ENCODE measurements at places on chromosomes 3 and 15.

DNA sequence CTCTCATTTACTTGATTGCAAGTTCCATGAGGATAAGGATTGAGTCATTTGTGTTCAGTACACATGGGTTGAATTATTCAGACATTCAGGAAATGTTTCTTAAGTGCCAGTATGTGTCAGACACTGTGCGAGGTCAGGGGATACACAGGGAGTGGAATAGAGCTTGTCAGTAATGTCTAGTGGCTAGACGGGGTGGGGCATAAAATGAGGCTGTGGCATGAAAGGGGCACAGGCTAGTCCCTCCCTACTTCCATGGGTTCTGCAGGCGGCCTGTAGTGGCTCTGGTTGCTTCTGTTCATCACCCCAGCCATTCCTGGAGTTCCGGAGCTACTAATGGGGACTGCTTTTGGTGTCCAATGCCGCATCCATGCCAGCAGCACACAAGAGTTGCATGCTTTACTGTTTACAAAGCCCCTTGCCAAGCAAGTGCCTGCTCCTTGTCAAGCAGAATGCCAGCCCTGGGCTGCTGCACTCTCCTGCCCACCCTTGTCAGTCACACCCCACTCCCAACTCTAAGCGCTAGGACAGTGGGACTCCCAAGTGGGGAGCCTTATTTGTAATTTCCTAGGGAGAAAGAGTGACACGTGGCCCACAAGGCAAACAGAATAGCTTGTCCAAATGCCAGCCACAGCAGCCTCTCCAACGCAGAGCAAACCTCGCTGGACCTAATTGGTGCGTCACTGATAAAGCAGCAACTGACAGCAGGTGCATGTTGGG lies 70.8 kb downstream of the RAB11A start:
- H3K4me1 ChIP-seq = no peaks in the 10 kb centered on the region
- DNase-seq = no peak
- no peaks in the 10 kb centered on the region for H3K36me3 ChIP-seq
- H3K27me3 ChIP-seq = no peaks in the 10 kb centered on the region
- no peak overlapping the region for H3K4me3 ChIP-seq

- no peak for DNase-seq
- no peak overlapping the region for H3K4me3 ChIP-seq
- no peak overlapping the region for H3K27ac ChIP-seq
- H3K4me1 ChIP-seq = no peaks in the 10 kb centered on the region
Measured at GRCh38 chr3:150114273-150114672, 143.6 kb upstream of the PFN2 start.

DNA sequence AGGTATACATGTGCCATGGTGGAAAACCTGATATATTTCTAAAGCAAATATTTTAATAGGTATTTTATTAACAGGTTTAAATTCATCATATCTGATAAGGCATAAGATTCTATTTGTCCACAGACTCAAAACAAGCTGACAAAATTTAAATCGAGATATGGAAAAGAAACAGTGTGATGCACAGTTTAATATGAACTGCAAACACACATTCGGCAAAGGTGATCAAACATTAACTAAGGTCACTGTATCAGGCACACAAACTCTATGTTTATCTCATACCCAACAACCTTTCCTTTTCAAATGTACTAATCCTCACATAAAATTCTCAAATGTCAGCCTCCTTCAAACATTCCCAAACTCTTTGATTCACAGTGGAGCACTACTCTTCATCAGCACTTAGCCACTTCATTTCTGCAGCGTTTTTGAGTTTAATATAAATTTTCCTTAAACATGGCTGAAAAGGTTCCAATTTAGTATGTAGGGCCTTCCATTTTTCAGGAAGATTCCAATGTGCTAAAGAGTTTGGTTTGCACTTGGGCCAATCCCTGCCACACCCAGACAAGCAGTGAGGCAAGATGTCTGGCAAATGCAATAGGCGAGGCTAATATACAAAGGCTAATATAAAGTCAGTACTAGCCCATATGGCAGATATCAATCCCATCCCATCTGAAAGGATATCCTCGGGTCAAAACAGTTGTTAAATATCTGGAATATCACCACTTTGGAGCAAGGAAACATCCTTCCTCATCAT lies 84.6 kb downstream of the GBE1 start:
- H3K27ac ChIP-seq = no peak overlapping the region
- H3K36me3 ChIP-seq = no peaks in the 10 kb centered on the region
- H3K4me3 ChIP-seq = no peak overlapping the region

- DNase-seq = no peak
- no peak overlapping the region for H3K4me3 ChIP-seq
- H3K27ac ChIP-seq = no peak overlapping the region
- no peaks in the 10 kb centered on the region for H3K36me3 ChIP-seq
Measured at GRCh38 chr3:146403792-146404191, 65.6 kb downstream of the PLSCR2 start.

DNA sequence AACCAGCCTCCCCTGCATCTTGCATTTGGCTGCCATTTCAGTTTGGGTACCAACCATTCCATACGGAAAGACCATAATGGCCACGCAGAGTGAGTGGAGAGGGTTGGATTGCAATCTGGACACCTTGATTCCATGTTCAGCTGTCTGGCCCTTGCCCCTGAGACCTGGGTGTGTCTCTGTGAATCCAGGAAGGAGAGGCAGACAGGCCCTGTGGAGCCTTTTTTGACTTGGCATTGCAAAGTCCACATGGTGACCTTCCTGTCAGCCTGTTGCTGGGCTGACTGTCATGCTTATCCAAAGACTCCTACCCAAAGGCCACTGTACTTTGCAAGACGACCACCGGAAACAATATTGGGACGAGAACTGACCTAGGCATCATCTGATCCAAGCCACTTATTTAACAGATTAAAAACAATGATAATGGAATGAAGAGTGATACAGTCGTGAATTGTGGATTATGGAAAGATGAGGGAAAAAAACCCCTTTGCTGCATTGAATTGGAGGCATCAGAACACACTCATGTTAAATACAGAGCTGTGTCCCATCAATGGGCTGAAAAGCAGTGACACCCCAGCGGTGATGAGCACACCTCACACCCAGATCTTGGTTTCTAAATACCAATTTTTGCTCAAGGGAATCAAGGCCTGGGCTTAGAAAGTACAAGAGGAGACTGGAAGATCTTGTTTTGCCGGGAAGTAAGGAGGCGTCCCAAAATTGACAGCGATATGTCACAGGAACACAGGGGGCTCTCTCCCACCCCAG lies 86.0 kb downstream of the LRRK1 start:
- no peaks in the 10 kb centered on the region for H3K27me3 ChIP-seq
- peaks cover 5% of the 10 kb centered on the region for H3K4me1 ChIP-seq
- H3K27ac ChIP-seq = no peak overlapping the region
- H3K4me3 ChIP-seq = no peak overlapping the region
- no peak for DNase-seq

GRCh38 chr3:124768812-124769211 lies 38.6 kb downstream of the UMPS start:
- no peak overlapping the region for H3K27ac ChIP-seq
- no peak for DNase-seq
- peaks cover 27% of the 10 kb centered on the region for H3K36me3 ChIP-seq
- H3K27me3 ChIP-seq = no peaks in the 10 kb centered on the region
- H3K4me1 ChIP-seq = peaks cover 2% of the 10 kb centered on the region

DNA sequence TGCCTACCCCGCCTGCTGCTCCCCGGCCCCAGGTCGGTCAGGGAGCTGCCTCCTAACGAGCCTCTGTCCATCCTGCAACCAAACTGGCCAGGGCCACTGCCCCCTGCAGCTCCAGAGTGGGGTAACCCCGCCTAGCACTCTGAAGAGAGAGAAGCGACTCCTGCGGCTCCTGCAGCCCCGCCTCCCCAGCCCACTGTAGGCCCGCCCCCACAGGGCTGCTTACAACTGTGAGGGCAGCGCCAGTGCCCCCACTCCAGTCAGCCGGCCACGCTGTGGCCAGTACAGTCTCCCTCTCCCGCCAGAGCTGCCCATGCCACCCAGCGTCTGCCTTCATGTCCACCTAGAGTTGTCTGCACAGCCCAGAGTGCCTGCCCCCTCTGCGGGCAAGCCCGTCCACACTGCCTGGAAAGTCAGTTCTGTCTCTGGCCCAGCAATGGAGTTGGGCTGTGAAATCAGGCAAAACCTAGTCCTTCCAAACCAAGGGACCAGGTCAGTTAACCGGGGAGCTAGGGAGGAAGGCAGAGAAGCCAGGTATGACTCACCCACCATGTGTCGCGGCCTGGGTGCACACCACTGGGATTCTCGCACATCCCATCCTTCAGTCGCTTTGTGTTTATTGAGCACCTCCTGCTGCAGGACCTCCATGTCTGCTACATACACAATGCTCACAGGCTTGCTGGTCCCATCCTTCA lies 2.4 kb downstream of the UCN2 start:
- no peak overlapping the region for H3K4me3 ChIP-seq
- H3K36me3 ChIP-seq = no peaks in the 10 kb centered on the region
- H3K27ac ChIP-seq = no peak overlapping the region
- H3K27me3 ChIP-seq = no peaks in the 10 kb centered on the region
- peak; percentile 18 for DNase-seq

GRCh38 chr15:96838081-96838480 lies 507.6 kb downstream of the NR2F2 start:
- H3K27ac ChIP-seq = no peak overlapping the region
- no peaks in the 10 kb centered on the region for H3K36me3 ChIP-seq
- H3K4me3 ChIP-seq = no peak overlapping the region
- no peaks in the 10 kb centered on the region for H3K27me3 ChIP-seq
- DNase-seq = no peak

DNA sequence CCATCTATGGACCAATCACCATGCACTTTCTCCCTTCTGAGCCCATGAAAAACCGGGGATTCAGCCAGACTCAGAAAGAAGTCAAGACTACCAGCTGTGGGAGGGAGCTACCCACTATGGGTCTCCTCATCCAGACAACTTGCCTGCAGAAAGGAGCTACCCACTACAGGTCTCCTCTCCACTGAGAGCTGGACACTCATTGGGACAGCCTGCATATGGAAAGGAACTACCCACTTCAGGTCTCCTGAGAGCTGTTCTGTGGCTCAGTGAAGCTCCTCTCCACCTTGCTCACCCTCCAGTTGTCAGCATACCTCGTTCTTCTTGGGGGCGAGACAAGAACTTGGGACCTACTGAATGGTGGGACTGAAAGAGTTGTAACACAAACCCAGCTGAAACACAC lies 22.3 kb upstream of the ZBED2 start:
- H3K4me3 ChIP-seq = no peak overlapping the region
- H3K4me1 ChIP-seq = no peaks in the 10 kb centered on the region

DNA sequence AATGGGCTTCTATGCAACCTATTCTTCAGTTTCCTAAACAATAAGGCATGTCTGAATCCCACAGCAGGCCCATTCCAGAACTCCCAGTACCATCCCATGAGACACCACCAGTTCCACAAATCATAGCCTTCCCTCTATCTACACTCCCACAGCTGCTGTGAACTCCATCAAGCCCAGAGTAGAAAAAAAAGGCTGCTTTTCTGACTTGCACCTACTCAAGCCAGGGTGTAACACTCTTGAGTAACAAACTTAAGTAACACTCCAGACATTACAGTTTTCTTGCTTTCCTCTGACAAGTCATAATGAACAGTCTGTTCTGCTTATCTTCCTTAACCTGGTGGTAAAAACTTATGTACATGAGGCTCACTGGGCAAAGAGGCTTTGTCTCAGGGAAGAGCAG lies 283.1 kb downstream of the NFKBIZ start:
- no peaks in the 10 kb centered on the region for H3K27me3 ChIP-seq
- no peaks in the 10 kb centered on the region for H3K36me3 ChIP-seq
- no peak for DNase-seq
- H3K4me3 ChIP-seq = no peak overlapping the region
- no peak overlapping the region for H3K27ac ChIP-seq
- no peaks in the 10 kb centered on the region for H3K4me1 ChIP-seq

- H3K4me3 ChIP-seq = no peak overlapping the region
- no peak overlapping the region for H3K27ac ChIP-seq
- DNase-seq = no peak
- peaks cover 2% of the 10 kb centered on the region for H3K4me1 ChIP-seq
Measured at GRCh38 chr3:46203681-46204080, 4.4 kb downstream of the CCR1 start.

DNA sequence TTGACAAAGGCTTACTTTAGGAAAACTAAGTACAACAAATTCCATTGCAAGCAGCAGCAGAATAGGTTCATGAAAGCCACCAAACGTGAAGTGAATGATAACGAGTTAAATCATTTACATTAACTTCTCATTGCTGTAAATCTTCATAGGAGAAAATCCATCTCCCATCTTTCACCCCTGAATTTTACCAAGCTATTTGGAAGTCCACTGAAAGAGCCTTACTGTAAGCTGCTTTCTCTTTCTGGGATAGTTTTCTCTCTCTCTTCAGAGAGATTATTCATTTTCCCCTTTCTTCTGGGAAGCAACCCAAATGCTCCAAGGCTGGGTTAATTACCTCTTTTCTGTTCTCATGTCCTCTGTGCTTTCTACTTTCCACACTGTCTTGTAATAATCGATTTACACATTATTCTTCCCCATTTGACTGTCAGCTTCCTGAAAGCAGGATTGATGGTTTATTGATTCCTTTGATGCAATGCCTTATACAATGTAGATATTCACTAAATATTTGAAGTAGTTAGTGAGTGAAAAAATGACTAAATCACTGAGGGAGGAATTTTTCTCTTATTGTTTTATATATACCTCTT lies 914.3 kb upstream of the ARPP21 start:
- no peak overlapping the region for H3K4me3 ChIP-seq
- no peaks in the 10 kb centered on the region for H3K4me1 ChIP-seq
- no peak for DNase-seq
- H3K27ac ChIP-seq = no peak overlapping the region
- H3K36me3 ChIP-seq = no peaks in the 10 kb centered on the region
- H3K27me3 ChIP-seq = no peaks in the 10 kb centered on the region

DNA sequence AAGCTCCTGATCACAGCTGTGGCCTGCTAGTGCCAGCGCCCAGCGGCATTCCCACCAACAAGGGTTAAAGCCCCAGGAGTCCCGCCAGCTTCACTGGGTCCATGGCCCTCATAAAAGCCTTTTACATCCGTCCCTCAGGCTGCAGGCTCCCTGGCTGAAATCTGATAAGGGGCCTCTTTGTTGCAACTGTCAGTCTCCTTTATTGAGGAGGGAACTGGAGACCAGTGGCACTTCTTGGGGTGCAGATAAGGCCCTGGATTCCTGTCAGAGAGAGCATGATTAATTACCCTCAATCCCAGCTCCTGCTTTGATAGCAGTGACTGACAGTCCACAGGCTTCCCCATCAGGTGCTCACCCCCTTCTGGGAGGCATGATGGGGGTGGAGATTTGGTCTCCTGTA lies 30.9 kb upstream of the CLK3 start:
- peaks cover 21% of the 10 kb centered on the region for H3K36me3 ChIP-seq
- no peak overlapping the region for H3K4me3 ChIP-seq
- H3K27me3 ChIP-seq = no peaks in the 10 kb centered on the region
- no peak overlapping the region for H3K27ac ChIP-seq

GRCh38 chr3:113183748-113184661 lies 27.4 kb upstream of the BOC start:
- H3K27ac ChIP-seq = no peak overlapping the region
- H3K4me3 ChIP-seq = no peak overlapping the region
- no peak for DNase-seq
- H3K27me3 ChIP-seq = no peaks in the 10 kb centered on the region

GRCh38 chr15:96484830-96485229 lies 154.3 kb downstream of the NR2F2 start:
- H3K27ac ChIP-seq = no peak overlapping the region
- no peaks in the 10 kb centered on the region for H3K27me3 ChIP-seq
- H3K36me3 ChIP-seq = no peaks in the 10 kb centered on the region
- H3K4me3 ChIP-seq = no peak overlapping the region

GRCh38 chr3:21463319-21463718 lies 287.7 kb downstream of the ZNF385D start:
- no peaks in the 10 kb centered on the region for H3K36me3 ChIP-seq
- no peak for DNase-seq
- no peak overlapping the region for H3K4me3 ChIP-seq
- no peaks in the 10 kb centered on the region for H3K27me3 ChIP-seq

Data from iPS DF 6.9 (cell line).